ENCODE measurements at places on chromosomes 5 and 9.

DNA sequence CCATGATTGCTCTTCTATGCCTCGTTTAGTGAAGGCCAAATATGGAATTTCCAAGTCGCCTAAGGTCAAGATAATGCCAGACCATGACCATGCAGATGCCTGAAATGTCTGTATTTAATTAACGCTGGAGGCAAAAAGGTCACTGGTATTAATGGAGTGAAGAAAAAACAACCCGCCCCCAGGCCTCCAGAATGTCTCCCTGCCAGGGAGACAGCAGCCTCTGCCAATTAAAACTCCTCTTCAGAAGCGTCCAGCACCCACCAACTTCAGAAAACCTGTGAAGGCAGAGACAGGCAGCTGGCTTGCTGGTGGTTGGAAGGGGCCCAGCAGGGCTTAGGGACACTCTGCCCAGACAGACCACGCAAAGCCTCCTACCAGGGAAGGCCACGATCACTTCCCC, 94.4 kb downstream of the VAV2 start:
- no peak for DNase-seq

DNA sequence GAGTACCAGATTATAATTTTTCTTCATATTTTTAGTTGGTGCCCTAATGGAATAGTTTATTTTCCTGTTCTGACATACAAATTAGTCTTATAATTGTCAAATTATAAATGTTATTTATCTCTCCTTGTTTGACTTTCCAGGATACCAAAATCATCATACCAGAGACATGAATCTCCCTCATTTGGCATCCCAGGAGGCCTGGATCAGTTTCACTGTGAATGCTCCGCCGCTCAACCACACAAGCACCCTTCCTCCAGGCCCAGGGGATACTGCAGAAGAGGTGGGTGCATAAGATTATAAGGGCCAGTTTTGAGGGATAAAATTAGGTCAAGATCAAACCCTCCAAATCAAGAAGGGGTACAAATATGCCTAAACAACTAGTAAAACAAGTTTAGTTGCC, 1229.3 kb downstream of the CDH12 start:
- DNase-seq: no peak

DNA sequence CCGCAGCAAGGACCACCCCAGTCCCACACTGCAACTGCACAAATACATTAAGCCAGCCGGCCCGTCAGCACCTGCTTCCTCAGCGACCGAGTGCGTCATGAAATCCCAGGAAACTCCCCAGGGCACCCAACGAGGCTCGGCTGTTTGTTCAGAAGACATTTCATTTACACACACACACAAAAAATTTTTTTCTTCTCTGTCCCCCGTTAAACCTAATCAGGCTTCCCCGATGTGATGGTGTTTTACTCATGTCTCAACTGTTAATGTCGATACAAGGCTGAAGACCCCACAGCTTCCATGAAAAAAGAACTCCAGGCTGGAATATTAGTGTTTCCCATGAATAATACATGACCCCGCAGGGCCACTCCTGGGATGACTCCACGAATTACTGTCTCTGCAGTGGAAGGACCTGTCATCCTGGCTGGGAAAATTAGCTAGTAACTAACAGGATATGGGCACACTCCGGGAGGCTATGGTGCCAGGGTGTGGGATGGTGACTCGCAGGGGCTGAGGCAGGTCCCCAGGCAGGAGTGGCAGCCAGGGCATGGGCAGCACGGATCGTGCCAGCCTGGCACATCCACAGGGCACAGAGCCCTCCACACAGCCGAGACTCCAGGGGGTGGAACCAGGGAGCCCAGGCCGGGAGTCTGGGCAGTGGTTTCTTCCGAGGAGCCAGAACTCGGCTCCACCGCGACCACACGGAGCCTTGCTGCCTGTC, 102.4 kb downstream of the VAV2 start:
- DNase-seq: no peak

DNA sequence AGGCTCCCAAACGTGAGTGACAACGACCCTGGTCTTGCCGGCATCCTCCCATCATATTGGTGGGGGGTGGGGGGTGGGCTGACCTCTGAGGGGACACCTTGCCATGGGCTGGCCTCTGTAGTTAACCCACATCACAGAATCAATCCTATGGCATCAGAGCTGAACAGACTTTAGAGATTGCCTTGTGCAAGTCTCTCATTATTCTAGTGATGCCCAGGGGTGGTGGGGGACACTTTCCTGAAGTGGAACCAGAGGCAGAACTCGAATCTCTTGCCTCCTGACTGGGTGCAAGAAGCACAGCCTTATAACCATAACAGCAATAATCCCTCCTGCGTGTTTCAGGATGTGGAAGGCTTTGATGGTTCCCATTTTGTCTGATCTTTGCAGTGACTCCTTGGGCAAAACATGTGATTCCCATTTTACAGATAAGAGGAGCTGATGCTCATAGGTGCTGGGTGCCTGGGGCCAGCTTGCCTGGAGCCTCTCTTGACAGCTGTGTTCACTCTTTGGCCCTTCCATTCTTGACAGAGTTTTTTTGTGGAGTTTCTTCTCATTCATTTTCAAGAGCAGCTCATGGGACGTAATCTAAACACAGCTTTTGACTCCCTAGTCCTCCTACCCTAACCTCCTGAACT, 18.6 kb upstream of the PITX1 start:
- DNase-seq: no peak

DNA sequence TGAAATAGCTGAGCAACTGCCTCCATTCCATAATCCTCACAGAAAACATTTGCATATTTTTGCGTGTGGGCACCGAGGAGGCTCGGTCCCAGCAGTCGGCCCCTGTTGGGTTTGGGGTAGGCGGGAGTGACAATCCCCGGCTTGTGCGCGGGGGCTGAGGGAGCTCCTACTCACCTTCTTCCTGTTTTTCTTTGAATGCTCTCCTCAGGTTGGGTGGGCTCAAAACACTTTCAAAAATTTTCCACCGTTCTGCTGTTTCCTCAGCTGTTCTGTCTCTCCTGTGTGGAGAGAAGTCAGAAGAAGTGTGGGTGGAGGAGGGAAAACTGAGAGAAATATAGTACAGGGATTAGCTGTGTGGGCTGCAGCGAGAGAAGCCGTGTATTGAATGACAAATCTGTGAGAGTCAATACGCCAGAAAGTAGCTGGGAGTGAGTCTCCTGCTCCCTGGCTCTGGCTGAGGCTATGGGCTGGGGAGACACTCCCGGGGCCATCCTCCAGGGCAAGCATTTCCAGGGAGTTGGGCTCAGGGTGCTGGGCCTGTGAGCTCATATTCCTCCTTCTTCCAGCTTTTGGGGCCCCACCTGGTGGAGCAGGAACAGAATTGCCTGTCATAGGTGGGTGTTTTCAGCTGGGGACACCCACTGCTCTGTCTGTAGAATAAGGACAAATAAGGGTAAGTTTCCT, 84.7 kb downstream of the CMYA5 start:
- DNase-seq: no peak

- no peak for DNase-seq
Measured at GRCh38 chr9:13364271-13365000, 84.9 kb upstream of the MPDZ start.

DNA sequence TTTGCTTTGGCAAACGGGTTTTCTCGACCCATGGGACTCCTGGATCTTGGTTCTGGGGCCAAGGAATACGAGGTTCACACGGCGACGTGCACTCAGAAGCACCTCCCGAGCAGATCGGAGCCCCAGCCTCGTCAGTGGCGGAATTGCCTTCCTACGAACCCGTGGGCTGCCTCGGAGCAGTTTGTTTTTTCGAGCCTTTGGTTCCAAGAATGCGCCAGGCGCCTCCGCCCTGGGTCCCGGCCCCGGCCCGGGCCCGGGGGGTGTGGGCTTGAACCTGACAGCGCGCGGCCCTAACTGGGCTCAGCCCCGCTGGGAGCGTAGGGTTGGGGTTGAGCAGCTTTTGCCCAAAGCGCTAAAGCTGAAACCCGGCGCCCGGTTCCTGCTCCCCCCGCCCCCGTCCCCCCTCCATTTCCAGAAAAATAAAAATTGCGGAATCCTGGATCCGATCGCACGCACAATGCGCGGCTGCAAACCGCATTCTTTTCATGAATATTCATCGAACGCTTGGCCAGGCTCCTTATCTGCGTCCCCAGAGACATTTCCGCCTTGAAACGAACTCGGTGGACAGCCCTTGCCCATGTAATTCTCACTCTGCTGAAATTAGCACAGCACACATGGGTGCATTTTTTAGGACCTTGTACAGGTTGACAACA, 1.0 kb downstream of the BASP1 start:
- DNase-seq: no peak

GRCh38 chr5:136028090-136028489, 698 bp upstream of the TGFBI start:
- no peak for DNase-seq

GRCh38 chr9:29575219-29575618, 2001.9 kb upstream of the C9orf72 start:
- DNase-seq: no peak

- no peak for DNase-seq
Measured at GRCh38 chr9:38226491-38226951, 157.5 kb upstream of the SHB start.

- no peak for DNase-seq
Measured at GRCh38 chr5:131148835-131149234, 16.2 kb downstream of the HINT1 start.

GRCh38 chr5:119445544-119445943, 6.8 kb upstream of the HSD17B4 start:
- no peak for DNase-seq

GRCh38 chr9:12060067-12060466, 633.1 kb upstream of the TYRP1 start:
- no peak for DNase-seq

DNA sequence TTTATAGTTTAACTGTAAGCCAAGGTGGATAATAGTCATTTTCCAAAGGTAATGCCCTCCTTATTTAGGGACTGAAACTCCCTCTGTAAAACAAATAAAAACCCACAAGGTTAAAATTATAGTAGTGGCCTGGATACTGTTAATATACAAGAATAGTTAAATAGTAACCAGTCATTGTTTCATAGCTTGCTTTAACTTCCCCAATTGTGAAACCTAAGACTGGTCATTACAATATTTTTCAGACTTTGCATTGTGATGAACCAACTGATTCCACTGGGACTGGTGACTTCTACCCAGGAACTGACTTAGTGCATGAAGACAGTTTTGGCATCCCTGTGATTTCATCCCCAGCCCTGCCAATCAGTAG, 162.6 kb downstream of the SMC2 start:
- no peak for DNase-seq

DNA sequence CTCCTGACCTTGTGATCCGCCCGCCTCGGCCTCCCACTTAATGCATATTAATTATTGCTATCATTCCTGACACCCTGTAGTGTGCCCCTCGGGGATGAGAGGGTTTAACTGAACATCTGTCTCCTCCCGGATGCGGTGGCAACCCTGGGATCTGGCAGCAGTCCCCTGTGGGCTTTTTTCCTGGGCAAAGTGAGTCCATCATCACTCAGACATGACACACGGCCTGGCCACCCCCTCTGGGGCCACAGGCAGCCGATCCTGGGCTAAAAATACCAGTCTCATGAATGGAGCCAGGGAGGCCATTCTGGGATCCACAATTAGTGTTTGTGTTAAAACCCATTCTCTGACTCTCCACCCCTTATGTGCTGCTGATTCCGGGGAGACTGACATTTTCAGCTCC, 161.2 kb downstream of the RGS3 start:
- no peak for DNase-seq

DNA sequence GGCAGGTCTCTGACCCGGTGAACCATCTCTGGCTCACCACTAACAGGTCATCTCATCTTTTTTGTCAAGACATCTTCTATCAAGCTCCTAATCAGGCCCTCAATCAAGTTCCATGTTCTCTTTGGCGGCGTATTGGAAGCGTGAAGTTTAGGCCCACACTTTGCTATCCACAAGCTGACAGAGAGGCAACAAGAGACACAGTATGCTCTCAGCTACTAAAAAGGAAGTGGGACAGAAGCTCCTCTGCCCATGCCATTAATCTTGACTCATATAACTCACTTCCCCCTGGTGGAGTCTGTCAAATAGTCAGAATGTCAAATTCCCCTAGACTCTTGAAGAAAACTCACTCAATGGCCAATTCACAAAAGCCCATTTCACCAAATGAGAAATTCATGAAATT, 77.6 kb upstream of the TMC1 start:
- DNase-seq: no peak

GRCh38 chr5:165565911-165566310, 2060.5 kb downstream of the MAT2B start:
- no peak for DNase-seq

DNA sequence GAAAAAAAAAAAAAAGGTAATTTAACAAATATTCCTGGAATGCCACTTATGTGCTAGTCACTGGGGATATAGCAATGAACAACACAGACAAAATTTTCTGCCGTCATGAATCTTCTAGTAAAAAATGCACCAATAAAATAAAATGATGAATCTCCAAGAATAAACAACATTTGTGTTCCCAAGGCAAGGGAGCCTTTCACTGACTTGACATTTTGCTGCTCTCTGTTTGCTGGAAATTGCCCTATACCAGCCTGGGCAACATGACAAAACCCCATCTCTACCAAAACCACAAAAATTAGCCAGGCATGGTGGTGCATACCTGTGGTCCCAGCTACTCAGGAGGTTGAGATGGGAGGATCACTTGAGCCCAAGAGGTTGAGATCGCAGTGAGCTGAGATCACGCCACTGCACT, 64.5 kb upstream of the ERBIN start:
- no peak for DNase-seq

DNA sequence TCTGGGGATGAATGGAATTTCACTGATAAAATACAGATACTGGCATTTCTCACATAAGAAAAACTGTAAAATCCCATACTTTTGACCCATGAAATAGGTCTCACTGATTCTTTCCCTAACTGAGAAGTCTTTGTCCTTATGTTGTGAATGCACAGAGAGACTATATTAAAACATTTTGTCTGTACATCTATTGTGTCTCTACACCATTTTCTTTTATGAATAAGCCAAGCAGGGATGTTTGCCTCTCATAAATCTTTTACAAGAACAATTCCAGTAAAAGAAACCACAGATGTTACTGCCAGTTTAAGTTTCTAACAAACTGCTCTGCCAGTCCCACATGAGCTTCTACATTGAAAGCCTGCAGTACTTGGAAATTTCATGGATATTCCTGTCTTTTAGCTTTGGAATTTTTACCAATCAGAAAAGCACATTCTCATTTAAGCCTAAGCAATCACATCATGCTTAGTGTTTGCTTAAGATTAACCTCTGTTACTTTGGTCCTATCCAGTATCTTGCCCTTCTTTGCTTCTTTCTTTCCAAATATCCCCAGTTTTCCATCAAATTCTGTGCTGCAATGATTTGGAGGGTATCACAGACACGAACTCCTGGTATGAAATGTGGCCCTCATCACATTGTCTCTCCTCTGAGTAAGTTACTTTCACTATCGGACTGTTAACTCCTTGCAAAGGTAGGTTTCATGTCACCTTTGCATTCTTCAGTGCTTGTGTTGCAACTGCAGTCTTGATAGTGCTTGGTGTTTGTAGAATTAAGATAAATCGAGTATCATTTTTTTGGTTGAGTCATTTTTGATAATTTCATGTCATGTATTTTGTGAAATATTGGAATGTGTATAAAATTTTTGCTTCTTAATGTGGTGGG, 415.1 kb upstream of the ADAMTSL1 start:
- no peak for DNase-seq

All from hematopoietic multipotent progenitor cell treated with erythropoietin and hydrocortisone succinate and interleukin-3 and kit ligand, for 15 days (in vitro differentiated cells).